NCI-H2171 treated with DMSO at 0.1 percent for 48 hours (cell line): ENCODE measurements at places on chromosomes 7 and 10.
A peak's percentile ranks its signal among the peaks of the same experiment; 100 is the strongest.

DNA sequence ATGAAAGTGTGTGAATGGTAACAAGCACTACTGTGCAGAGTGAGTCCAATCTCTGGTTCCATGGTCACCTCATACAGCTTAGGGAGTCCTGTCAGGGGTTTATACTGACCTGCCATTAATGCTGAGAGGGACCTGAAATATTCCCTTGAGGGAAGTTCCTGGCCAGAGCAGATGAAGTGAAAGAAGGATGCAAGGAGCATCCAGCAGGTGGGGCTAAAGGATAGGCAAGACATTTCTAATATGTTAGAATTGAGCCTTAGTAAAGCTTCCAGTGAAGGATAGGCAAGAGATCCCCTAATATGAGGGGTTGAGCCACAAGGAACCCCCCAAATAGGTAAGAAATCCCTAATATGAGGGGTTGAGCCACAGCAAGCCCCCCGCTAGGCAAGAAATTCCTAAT, 25.5 kb upstream of the FAM221A start:
- DNase-seq, result no peak

DNA sequence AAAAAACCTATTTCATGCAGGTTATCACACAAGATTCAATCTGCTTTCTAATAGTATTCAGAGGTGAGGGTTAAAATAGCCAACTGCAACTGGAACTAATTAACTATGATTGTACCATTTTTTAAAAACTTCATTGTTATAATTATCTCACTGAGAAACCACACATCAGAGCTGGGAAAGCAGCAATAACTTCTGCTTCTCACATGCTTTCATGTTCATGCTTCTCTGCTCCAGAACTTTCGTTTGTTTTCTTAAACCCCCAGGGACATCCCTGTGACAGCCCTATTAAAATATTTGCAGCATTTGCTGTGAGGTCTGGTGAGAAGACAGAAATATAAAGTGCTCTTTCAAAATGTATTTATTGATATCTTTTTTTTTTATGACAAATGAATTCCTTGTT, 389.0 kb upstream of the SORCS1 start:
- no peak for DNase-seq

DNA sequence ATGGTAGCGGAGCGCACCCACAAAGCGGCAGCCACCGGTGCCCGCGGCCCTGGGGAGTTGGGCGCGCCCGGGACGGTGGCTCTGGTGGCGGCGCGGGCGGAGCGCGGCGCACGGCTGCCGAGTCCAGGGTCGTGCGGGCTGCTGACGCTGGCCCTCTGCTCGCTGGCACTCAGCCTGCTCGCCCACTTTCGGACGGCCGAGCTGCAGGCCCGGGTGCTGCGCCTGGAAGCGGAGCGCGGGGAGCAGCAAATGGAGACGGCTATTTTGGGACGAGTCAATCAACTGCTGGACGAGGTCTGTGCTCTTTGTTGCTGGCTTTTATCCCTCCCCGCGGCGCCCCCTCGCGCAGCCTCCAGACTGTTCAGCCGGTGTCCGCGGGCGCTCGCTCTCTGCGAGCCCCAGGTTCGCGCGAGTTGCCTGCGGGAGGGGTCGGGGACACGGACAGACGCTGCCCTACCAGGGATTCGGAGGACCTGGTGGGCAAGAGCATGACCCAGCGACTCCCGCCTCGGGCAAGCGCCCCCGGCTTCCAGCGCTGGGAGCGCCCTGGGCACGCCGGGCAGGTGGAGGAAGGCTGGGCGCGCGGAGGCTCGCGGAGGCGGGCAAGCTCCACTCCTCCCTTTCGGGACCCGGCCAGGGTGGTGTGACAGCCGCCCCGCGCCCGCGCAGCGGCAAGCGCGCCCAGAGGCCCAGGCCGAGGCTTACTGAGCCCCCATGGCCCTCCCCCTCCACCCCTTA, 887 bp downstream of the COL13A1 start:
- no peak for DNase-seq

DNA sequence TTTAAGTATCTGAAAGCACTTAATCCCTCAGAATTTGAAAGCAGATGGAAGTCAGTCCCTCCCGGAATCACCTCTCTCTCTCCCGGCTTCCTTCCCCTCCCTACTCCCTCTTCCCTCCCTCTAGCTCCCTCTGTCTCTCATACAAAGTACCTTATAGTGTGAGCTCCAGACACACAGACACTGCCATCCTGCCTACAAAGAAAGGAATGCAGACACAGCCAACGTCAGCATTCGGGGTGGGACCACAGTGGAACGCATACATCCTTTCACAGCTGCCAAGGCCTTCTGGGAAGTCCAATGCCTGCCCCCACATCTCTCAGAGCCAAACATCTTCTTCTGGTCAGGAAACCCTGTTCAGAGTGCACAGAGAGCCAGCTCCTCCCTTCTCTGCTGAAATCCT, 9.3 kb downstream of the NOD1 start:
- DNase-seq, result peak; percentile 82

GRCh38 chr7:108660465-108660864, 90.8 kb downstream of the DNAJB9 start:
- DNase-seq, result peak; percentile 17
